Common myeloid progenitor, CD34-positive (primary cell): ENCODE measurements at places on chromosomes 13 and 19.

DNA sequence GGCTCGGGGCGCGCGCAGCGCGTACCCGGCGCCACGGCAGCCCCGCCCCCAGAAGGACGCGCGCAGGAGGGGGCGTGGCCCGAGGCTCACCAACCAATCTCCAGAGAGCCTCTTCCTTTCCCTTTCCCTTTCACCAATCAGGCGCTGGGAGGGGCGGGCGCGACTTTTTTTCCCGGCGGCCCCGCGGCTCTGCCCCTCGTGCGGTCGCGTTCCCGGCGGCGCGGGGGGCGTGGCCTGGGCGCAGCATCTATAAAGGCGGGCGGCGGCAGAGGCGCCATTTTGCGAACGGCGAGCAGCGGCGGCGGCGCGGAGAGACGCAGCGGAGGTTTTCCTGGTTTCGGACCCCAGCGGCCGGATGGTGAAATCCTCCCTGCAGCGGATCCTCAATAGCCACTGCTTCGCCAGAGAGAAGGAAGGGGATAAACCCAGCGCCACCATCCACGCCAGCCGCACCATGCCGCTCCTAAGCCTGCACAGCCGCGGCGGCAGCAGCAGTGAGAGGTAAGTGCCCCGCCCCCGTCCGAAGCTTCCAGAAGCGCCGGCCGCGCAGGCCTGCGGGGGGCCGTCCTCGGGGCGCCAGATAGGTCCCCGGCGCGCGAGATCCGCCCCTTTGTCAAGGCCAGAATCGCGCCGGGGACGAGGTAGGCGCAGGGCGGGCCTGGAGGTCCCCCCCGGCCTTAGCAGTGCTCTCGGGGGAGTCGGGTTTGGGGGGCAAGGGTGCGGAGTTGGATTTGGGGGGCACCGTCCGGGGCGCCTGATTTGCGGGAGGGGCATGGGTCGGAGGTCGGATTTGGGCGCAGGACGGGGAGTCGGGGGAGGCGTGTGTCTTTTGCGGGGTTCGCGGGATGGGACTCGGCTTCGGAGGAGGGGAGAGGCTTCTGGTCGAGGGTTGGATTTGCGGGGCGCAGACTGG lies 12.5 kb downstream of the PEAK3 start:
- DNase-seq: peak; percentile 97

GRCh38 chr13:102667023-102667422 lies 27.8 kb downstream of the METTL21C start:
- no peak for DNase-seq

- no peak for DNase-seq
Observed at GRCh38 chr13:32073180-32073864, 41.7 kb downstream of the FRY start.

GRCh38 chr19:31280287-31281006 lies 68.8 kb downstream of the TSHZ3 start:
- DNase-seq: no peak

DNA sequence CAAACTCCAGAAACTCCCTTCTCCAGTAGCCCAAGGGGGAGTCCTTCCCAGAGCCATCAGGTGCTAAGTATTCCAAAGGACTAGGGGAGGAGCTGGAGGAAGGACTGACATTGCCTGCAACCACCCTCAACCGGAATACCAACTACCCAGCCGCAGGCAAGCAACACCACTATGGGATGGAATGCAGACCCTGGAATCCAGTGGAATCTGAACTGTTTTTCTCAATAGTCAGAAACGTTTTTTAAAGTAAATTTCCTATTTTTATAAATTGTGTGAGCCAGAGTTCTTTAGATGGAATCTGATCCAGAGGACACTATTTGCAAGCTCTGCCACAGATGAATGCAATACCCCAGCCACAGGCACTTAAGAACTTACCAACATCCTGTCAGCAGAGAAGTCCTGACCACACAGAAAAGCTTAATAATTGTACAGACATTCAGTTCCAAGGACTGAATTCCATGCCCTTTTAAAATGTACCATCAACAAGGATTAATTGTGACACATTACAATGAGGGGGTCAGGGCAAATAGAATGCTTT lies 92.1 kb downstream of the USP12 start:
- no peak for DNase-seq

DNA sequence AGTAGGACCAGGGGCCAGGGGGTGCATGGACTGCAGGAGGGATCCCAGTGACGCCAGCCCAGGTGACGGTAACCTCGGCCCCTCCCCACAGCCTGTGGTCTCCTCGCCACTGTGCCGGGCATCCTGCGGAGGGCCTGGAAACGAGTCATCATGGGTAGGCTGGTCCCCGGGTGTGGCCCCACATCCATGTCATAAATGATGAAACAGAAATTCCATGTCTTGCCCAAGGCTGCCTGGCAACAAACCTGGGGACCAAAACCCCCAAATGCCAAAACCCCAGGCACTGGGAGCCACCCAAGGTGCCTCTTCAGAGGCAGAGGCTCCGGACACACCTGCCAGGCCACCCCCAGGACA lies 20.9 kb downstream of the MAP2K2 start:
- no peak for DNase-seq

GRCh38 chr13:31866099-31866498 lies 126.8 kb downstream of the RXFP2 start:
- DNase-seq: no peak

GRCh38 chr19:40285353-40286234 lies 449 bp upstream of the AKT2 start:
- DNase-seq: peak; percentile 100

- no peak for DNase-seq
Observed at GRCh38 chr13:30832377-30832776, 73.7 kb upstream of the MEDAG start.
